ENCODE measurements at places on chromosomes 11 and 22. TPM values are rescaled to one million over a fixed set of nuclear protein-coding genes. Genes with fewer than 3 reads are reported as not detected.
A peak's percentile ranks its signal among the peaks of the same experiment; 100 is the strongest.

Gene HSCB
- total RNA-seq = 11.9 TPM

Gene KIF18A
- 0.76 TPM for total RNA-seq

Gene GNAZ
- total RNA-seq = 1.3 TPM

Gene C11orf65
- 1.3 TPM for total RNA-seq

Gene VPS26B
- total RNA-seq = 65.1 TPM

Gene KCNJ5
- 0.07 TPM for total RNA-seq

Gene TRPM5
- 0.18 TPM for total RNA-seq

Gene TSSK2
- not detected for total RNA-seq

DNA sequence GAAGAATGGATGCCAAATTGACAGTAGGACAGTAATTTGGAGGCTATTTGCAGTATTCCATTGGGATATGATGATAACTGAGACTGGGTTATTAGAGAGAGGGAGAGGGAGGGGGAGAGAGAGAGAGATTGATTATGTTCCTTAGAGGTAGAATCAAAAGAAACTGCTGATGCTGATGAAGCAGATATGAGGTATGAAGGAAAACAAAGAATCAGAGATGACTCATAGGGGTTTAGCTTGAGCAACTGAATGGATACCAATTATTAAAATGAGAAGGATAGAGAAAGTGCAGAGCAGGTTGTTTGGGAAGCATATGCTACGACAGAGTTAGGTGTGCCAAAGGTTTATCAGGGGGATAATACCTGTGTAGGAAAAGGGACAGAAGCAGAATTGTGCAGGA, 12.8 kb upstream of the NUCB2 start:
- no peak for DNase-seq
- H3K4me3 ChIP-seq = no peak overlapping the region
- no peaks in the 10 kb centered on the region for H3K4me1 ChIP-seq
- no peak overlapping the region for H3K27ac ChIP-seq
- H3K36me3 ChIP-seq = no peaks in the 10 kb centered on the region

GRCh38 chr11:73921180-73921579, 29.6 kb upstream of the DNAJB13 start:
- no peaks in the 10 kb centered on the region for H3K4me1 ChIP-seq
- DNase-seq = no peak
- H3K27me3 ChIP-seq = no peaks in the 10 kb centered on the region

- H3K4me3 ChIP-seq = no peak overlapping the region
- no peaks in the 10 kb centered on the region for H3K36me3 ChIP-seq
- no peak overlapping the region for H3K27ac ChIP-seq
- no peaks in the 10 kb centered on the region for H3K27me3 ChIP-seq
- no peak for DNase-seq
- no peaks in the 10 kb centered on the region for H3K4me1 ChIP-seq
Observed at GRCh38 chr11:12433571-12434324, 56.4 kb downstream of the PARVA start.

DNA sequence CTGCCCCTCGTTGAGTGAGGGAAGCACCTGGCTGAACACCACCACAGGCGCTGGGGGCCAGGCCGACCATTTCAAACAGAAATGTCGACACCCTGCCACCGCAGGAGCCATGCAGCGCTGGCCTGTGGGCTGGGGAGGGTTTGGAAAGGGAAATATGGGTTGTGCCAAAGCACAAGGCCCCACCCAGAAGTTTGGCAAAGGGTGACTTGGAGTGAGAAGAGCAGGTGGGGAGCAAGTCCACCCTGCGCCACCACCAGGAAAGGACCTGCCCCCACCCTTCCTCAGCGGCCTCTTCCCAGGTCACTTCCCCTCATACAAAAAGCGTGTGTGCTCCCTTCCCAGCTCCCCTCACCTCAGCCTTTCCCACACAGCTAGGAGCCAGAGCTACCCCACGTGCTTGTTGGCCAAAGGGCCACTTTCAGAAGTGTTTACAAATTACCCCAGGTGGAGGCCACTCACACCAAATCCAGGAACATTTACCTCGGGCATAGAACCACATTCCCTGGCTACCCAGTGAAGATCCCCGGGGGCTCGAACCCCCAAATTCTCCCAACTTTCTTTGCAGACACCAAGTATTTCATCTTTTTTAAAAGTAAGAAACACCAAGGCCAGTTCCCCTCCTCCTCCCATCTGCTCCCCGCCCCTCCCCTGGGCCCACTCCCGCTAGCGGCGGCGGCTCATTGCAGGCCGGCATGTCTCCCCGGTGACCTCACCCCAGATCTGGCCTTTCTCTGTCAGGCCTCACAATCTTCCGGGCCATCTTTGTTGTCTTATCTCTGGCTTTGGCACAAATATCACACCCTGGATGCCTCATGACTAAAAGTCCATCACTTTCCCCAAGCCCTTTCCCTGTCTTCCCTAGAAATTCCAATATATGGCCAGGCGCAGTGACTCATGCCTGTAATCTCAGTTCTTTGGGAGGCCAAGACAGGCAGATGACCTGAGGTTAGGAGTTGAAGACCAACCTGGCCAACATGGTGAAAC, 20.5 kb upstream of the SCGB1A1 start:
- H3K4me1 ChIP-seq = peaks cover 26% of the 10 kb centered on the region
- no peaks in the 10 kb centered on the region for H3K27me3 ChIP-seq
- no peak for DNase-seq

DNA sequence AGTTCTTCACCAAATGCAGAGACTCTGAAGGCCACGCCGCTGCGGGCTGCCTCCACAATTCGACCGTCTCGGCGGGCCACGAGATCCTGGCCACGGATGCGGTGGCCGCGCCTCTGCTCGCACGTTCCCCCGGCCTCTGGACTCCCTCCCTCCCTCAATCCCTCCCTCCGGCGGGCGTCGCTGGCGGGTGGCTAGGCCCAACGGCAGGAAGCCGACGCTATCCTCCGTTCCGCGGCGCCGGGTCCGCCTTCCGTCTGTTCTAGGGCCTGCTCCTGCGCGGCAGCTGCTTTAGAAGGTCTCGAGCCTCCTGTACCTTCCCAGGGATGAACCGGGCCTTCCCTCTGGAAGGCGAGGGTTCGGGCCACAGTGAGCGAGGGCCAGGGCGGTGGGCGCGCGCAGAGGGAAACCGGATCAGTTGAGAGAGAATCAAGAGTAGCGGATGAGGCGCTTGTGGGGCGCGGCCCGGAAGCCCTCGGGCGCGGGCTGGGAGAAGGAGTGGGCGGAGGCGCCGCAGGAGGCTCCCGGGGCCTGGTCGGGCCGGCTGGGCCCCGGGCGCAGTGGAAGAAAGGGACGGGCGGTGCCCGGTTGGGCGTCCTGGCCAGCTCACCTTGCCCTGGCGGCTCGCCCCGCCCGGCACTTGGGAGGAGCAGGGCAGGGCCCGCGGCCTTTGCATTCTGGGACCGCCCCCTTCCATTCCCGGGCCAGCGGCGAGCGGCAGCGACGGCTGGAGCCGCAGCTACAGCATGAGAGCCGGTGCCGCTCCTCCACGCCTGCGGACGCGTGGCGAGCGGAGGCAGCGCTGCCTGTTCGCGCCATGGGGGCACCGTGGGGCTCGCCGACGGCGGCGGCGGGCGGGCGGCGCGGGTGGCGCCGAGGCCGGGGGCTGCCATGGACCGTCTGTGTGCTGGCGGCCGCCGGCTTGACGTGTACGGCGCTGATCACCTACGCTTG, at the start of gene FUT4:
TSS of gene FUT4 (plus strand) at position 227 of the 951 bp plus-strand sequence. CDS start at position 440, 213 bp downstream.
- DNase-seq = peak; percentile 60
- H3K4me3 ChIP-seq = peak within 1 kb of the TSS; percentile 79
- H3K4me1 ChIP-seq = peaks cover 28% of the 10 kb centered on the region
- H3K27me3 ChIP-seq = no peaks in the 10 kb centered on the region

DNA sequence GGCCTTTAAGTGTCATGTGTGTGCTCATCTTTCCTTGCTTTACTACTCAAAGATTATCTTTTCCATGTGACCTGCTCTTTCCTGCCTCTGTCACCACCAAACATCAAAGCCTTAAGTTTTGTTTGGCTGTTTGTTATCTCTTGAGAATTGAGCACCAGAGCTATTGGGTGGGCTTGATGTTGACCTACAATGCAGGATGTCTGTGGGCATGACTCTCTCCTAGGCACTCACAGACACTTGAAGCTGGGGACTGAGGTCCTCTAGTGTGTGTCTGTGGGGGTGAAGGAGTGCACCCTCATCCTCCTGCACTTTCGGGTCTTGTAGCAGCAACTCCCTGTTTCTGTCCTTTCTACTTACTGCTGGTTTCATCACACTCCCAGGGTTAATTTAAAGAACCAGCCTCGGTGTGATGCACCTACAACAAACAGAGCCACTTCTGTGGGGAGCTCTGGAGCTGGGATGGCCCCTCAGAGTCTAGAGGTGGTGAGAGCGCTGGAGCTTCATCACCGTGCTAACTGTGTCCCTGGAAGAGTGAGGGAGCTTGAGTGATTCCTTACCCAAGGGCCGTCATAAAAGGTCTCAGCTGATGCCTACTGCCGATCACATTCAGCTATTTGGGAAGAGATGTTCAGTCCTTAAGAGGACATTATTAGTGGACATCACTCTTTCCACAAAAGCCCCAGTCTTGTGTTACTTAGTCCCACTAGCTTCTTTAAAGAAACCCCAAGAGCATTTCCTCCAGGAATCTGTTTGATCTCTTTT, 56.3 kb downstream of the LRRC74B start:
- no peaks in the 10 kb centered on the region for H3K27me3 ChIP-seq
- H3K4me1 ChIP-seq = no peaks in the 10 kb centered on the region
- H3K4me3 ChIP-seq = no peak overlapping the region
- DNase-seq = no peak
- H3K27ac ChIP-seq = no peak overlapping the region
- H3K36me3 ChIP-seq = no peaks in the 10 kb centered on the region

GRCh38 chr11:3101921-3102640, 44.9 kb upstream of the CARS1 start:
- H3K27ac ChIP-seq = no peak overlapping the region
- peaks cover 5% of the 10 kb centered on the region for H3K27me3 ChIP-seq
- H3K4me1 ChIP-seq = peaks cover 28% of the 10 kb centered on the region
- no peak overlapping the region for H3K4me3 ChIP-seq

- no peaks in the 10 kb centered on the region for H3K36me3 ChIP-seq
- DNase-seq = no peak
- H3K27ac ChIP-seq = no peak overlapping the region
- no peak overlapping the region for H3K4me3 ChIP-seq
- H3K4me1 ChIP-seq = no peaks in the 10 kb centered on the region
Observed at GRCh38 chr11:120645639-120646038, 134.1 kb downstream of the GRIK4 start.

DNA sequence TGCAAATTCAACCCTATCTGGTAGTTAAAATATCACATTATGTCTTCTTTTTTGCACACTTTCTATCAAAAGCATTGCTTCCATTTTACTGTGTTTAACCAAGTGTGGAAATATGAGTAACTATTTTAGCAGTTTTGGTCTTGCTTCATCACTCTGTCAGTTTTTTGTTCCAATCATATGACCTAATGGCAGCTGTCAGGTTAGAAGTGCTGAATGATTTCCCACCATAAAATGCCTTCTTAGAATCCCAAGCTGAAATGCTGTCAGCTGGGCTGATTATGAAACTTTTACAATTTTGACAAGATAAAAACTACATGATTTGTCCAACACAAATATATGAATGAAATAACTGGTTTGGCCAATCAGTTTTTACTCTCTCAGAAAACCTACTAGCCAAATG, 1654.6 kb upstream of the RAG2 start:
- H3K4me1 ChIP-seq = no peaks in the 10 kb centered on the region
- H3K27me3 ChIP-seq = no peaks in the 10 kb centered on the region
- no peak for DNase-seq
- H3K27ac ChIP-seq = no peak overlapping the region

GRCh38 chr11:8934742-8935488, 2.2 kb upstream of the C11orf16 start:
- no peaks in the 10 kb centered on the region for H3K4me1 ChIP-seq
- H3K4me3 ChIP-seq = no peak overlapping the region
- no peaks in the 10 kb centered on the region for H3K36me3 ChIP-seq
- no peaks in the 10 kb centered on the region for H3K27me3 ChIP-seq

DNA sequence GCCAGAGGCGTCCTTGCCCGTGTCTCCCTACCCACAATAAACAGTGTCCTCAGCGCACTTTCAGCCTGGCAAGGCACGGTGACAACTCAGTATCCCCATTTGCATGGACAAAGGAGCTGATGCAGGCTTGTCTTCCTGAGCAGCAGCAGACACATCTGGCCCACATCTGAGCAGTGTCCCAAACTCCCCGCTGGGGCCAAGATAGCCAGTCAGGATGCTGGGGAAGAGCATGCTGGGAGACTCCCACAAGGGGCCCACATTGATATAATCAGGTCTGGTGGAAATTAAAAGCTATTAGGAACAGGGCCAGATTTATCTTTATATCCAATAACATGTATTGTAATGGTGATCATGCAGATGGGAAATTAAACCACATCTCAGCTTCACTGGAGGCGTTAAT, 24.7 kb downstream of the DSCAML1 start:
- no peak overlapping the region for H3K4me3 ChIP-seq
- no peaks in the 10 kb centered on the region for H3K4me1 ChIP-seq
- no peak overlapping the region for H3K27ac ChIP-seq
- H3K36me3 ChIP-seq = no peaks in the 10 kb centered on the region
- DNase-seq = no peak
- no peaks in the 10 kb centered on the region for H3K27me3 ChIP-seq

- no peak overlapping the region for H3K27ac ChIP-seq
- H3K4me1 ChIP-seq = peaks cover 66% of the 10 kb centered on the region
- H3K27me3 ChIP-seq = no peaks in the 10 kb centered on the region
- peaks cover 60% of the 10 kb centered on the region for H3K36me3 ChIP-seq
Observed at GRCh38 chr11:6397636-6398035, 7.4 kb downstream of the SMPD1 start.

Measured in T-cell (primary cell).